ENCODE measurements at places on chromosomes 16 and 17.

- no peak for DNase-seq
Measured at GRCh38 chr16:70495425-70496182, 27.8 kb downstream of the COG4 start.

GRCh38 chr17:2393954-2394749 is 6.7 kb downstream of the MNT start:
- no peak for DNase-seq

- no peak for DNase-seq
Measured at GRCh38 chr17:48161127-48161905, 53.8 kb downstream of the SNX11 start.

DNA sequence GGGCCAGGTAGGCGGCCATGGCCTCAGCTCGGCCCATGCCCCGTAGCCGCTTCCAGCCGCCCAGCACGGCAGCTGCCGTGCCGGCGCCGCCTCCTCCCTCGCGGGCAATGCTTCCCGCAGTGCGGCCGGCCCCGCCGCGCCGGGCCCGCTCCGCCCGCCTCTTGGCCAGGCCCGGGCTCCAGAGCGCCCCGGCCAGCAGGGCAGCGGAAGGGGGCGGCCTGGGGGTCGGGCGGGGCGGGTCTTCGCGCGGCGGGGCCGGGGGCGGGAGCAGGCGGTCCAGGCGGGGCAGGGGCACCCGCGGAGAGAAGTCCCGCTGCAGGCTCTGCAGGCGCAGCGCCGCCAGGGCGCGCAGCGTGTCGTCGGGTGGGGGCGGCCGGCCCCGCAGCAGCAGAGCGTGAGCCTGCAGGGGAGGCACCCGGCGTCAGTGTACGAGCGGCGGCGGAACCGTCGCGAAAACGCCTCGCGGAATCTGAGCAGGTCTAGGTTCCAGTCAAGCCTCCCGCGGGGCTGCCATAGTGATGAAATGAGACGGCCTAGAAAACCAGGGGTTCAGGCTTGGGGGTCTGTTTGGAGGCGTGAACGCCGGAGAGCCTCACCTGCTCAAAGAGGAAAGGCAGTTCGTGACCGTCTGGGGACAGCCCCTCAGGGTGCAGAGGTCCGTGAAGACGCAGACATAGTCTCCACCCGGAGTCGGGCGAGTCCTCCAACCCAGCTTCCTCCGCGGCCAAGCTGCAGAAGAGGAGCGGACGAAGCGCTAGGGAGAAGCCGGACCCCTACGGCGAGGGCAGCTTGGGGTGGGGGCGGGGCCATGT is 6.6 kb downstream of the PLEKHH3 start:
- no peak for DNase-seq

- no peak for DNase-seq
Measured at GRCh38 chr16:11708421-11708820, 34.2 kb downstream of the TXNDC11 start.

DNA sequence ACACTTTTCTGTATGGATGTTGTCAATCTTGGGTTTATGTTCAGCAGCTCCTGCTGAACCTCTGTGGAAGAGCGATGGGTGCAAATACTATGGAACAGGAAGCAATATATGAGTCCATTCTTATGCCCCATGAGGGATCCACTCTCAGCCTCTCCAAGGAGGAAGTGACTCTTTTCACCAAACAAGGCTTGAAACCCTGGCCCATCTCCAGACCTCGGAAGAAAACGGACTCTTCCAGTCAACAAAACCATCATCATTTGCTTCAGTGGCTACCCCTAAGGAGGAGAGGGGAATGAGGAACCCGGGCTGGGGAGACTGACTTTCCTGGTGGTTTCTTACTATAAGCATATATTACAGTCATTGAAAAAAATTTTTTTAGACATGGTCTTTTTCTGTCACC is 206.2 kb downstream of the AXIN2 start:
- DNase-seq = no peak

- no peak for DNase-seq
Measured at GRCh38 chr16:30365200-30365599, 5.1 kb downstream of the TBC1D10B start.

- no peak for DNase-seq
Measured at GRCh38 chr16:86579268-86580062, 1.1 kb downstream of the FOXL1 start.

DNA sequence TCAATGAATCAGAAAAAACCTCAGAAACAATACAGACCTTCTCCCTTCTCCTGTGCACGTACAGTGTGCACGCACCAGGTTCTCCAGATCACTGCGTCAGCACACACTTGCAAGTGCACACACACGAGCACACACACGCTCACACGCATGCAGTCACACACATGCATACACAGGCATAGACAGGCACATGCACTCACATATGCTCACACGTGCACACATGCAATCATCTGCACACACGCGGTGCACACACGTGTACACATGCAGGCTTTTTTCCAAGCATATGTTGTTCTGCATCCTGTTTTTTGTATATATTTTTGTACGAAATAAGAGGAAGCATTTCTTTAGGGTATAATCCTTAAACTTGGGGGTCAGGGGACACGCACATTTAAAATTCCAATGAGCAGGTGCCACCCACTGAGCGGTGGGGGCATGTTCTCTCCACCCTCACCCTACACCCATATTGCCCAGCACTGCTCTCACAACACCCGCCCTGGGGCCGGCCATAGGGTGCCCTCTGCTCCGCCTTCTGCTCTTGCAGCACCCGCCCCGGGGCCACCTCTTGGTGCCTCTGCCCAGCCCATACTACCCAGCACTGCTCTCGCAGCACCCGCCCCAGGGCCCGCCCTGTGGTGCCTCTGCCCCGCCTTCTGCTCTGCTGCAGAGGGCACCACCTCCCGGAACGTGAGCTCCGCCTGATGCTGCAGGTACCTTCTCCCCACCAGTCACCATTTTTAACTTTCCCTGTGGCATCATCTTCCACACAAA is 20.9 kb downstream of the KLHDC4 start:
- no peak for DNase-seq

DNA sequence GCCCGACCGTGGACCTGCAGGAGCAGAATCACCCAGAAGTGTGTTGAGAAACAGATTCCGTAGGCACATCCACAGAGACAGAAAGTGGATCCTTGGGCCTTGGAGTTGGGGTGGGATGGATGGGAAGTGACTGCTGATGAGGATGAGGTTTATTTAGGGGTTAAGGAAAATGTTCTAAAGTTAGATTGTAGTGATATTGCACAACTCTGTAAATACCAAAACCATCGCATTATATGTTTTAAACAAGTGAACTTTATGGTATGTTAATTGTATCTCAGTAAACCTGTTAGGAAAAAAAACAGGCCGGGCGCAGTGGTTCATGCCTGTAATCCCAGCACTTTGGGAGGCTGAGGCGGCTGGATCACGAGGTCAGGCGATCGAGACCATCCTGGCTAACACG is 3.6 kb downstream of the ENDOV start:
- no peak for DNase-seq

GRCh38 chr16:55009581-55009980 is 78.9 kb downstream of the IRX5 start:
- DNase-seq = no peak

- DNase-seq = no peak
Measured at GRCh38 chr16:65490286-65490685, 368.4 kb upstream of the CDH11 start.

DNA sequence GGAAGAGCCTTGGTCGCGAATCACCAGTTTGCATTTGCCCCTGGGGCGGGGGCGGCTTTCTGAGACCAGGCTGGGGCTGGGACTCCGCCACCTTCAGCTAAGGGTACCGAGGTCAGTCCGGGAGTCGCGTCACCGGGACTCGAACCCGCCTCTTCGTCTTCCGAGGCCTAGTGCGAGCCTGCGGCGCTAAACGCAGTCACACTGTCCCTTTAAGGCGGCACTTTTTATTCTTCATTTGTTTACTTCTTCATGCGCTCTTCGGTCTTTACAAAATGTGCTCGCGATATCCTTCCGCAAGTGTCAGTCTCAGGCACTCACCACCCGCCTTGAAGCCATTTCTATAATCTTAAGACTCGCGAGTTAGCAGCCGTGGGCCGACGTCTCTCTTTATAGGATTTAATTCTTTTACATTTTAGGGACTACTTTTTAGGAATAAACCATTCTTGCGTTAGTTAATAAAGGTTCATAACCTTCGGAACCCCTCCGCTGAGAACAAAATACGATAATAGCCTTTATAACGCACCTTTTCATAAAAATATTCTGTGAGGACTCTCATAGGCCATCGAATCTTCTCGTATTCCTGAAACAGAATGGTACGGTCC is 593 bp upstream of the HEXIM1 start:
- peak; percentile 73 for DNase-seq

DNA sequence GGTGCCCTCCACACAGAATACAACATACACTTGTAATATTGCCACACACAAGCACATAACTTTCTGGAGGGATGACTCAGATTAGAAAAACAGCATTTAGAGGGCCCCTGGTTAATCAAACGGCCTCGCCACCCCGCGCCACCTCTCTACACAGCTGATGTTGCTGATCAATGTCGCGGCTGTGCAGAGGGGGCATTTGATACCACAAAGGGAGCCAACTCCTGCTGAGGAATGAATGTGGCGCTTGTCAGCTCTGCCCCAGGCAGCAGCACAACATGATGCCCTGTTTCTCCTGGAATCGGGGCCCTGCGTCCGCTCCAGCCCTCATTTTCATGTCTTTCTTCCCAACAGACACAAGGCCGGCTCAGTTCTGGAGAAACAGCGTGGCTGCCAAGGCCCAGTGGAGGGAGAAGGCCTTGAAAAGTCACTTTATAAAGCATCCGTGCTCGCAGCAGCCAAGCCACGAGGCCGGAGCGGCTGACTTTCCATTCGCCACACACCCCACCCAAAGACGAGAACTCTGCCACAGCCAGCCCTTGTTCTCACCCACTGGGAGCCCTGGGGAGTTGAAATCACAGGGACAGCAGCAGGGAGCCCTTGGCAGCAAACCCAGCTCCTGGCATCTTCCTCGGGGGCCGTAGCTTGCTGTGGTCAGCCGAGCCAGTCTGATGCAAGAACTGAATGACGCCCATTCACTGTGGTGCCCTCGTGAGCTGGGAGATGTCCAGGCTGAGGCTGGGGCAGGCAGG is 65.6 kb downstream of the XYLT1 start:
- peak; percentile 8 for DNase-seq

DNA sequence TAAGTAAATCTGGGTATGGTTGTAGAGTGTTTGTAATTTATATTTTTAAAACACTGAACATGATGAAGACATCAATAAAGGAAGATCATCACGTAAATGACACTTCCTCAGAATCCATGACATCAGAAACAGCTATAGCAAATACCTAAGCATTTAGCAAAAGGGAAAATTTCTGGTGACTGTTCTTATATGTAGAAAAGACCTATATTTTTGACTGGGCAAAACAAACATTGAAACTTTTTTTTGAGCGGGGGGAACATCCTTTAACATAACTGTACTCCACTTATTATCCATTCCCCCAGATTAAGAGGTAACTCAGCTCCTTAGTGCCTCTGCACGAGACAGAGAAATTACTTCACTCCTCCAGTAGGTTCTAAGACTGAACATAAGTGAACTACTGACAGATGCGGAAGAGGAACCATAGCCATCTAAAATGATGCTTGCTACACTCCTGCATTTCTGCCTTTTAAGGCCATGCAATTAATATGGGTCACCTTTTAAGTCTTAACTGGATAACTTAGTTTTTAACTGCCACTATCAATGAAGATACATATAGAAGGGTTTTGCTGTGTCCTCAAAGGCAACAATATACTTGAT is 9.4 kb downstream of the CRYBA1 start:
- DNase-seq = no peak

All from neural crest cell (in vitro differentiated cells).